H4 (cell line): ENCODE measurements at places on chromosomes 12 and 14. TPM values are rescaled to one million over a fixed set of nuclear protein-coding genes. Genes with fewer than 3 reads are reported as not detected.

RABGGTA gene
- total RNA-seq, result 15.1 and 18.9 TPM in 2 replicates

ITGA7 gene
- 0.88 and 1.2 TPM in 2 replicates for total RNA-seq

GALNT16 gene
- total RNA-seq, result 0.47 and 0.52 TPM in 2 replicates

DDIT3 gene
- 43.2 and 50.1 TPM in 2 replicates for total RNA-seq

PRPH gene
- 0.10 TPM in 1 of 2 replicates, not detected in the other for total RNA-seq

IRAK3 gene
- total RNA-seq, result 0.02 TPM in 1 of 2 replicates, not detected in the other

PTPRB gene
- total RNA-seq, result 0.02 and 0.14 TPM in 2 replicates

HOXC12 gene
- not detected in 2 replicates for total RNA-seq

KRT79 gene
- total RNA-seq, result not detected in 2 replicates

NELL2 gene
- total RNA-seq, result 6.7 and 9.2 TPM in 2 replicates

CRIP2 gene
- total RNA-seq, result 16.2 and 26.9 TPM in 2 replicates

DNA sequence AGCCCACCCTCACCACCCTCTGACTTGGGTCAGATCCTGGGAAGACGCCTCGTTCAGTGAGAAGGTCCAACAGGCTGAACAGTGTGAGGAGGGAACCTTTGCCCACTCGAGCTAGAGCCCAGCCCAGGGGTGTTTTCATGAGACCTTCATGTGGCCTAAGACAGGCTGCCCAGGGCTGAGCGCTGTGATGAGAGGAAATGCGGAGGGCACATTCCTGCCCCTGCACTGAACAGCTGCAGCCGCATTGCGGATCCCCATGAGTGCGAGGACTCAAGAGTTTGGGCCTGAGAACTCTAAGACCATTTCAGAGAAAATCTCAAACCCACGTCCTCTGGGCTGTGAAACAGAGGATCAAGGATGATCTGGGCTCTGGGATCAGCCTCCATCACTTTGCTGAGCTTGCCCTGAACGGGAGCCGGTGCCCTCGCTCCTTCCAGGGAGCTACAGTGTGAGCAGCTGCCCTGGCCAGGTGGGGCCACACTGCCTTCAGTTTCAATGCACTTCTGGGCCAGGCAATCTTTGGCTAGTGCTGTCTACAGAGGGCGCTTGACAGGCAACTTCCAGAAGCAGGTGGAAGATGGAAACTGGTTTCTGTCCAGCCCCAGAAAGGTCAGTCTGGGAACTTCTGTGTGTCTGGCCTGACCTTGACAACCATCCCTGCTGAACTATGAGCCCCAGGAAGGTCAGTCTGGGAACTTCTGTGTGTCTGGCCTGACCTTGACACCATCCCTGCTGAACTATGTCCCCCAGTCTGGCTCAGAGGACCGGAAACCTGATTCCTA lies 43.5 kb upstream of the P2RX7 start:
- no peak for DNase-seq

GRCh38 chr12:109247831-109248654 lies 61.0 kb downstream of the FOXN4 start:
- no peak for DNase-seq

DNA sequence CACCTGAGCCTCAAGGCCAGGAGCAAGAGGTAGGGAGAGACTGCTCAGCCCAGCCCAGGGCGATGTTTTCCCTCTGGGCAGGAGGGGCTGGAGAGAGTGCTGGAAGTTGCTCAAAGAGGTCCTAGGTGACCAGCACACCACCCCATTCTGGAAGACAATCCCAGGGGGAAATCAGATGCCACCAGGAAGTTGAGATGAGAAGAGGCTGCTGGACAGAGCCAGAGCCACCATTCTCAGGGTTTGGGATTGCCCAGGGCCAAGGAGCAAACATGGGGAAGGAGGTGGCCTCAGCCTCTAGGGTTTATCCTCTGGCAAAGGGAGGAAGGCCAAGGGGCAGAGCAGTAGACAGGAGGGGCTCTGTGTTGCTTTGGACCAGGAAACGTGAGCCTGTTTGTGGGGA lies 11.6 kb downstream of the CCDC85C start:
- no peak for DNase-seq

DNA sequence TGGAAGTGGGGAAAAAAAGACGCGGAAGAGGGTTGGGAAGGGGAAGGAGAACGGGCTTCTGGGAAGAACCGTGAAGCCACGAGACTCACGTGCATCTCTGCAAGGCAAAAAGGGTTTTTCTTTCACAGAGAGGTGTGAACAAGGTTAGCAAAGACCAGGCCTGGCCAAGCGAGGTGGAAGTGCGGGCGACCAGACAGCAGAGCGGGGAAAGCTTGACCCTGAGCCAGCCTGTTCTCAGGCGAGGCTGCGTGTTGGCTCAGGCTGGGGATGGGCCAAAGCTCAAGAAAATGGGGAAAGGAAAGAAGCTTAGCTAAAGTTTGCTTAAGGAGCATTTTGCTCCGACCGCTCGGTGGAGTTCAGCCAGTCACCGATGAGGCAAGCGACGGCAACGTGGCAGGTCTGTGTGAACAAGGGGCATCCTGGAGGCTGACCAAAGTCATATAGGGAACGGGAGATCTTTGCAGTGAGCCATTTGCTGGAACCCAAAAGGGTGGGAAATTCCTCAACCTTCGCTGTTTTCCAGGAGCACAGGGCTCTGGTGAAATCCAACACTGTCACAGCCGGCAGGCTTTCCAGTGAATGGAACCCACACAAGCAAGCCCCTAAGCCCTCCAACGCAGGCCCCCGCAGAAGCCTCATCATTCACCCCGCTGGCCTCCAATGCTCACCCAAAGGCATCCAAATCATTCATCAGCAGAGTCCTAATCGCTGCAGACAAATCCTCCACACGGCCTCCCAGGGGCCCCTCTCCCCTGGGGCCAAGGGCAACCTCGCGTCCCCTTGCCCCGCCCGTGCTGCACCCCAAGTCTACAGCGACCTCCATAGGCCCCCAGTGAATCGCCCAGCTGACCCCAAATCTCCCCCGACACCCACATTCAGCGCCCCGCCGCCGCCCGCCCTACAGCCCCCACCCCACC lies 754 bp downstream of the ZNF605 start:
- DNase-seq, result no peak

GRCh38 chr12:3759878-3760277 lies 7.0 kb upstream of the CRACR2A start:
- DNase-seq, result no peak

- peak; percentile 62 for DNase-seq
Measured at GRCh38 chr12:26124446-26125399, at the start of gene BHLHE41. TSS of gene BHLHE41 (minus strand) at chr12:26125037. CDS start at chr12:26124779, 258 bp downstream.

DNA sequence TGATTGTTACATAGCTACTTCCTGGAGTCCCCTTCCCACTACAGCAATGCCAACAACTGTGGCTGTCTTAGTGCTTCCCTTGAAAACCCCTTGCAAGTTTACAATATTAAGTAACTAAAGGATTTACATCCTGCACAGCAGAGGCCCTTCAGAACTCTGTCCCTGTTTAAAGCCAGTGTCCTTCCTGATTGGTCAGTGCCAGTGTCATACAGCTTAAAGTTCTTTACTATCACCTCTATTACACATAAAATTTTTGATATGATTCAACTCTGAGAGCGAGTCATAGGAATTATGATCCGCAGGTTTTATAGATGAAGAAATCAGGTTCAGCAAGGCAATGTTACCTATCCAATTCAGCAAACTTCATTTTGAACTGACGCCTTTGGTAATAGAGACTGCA lies 91.4 kb upstream of the ALX1 start:
- DNase-seq, result no peak

GRCh38 chr14:103014466-103015228 lies 42.7 kb downstream of the CDC42BPB start:
- DNase-seq, result peak; percentile 40

- DNase-seq, result no peak
Measured at GRCh38 chr14:104343294-104343625, 204.9 kb downstream of the KIF26A start.

- no peak for DNase-seq
Measured at GRCh38 chr12:57323416-57323815, 72.4 kb upstream of the STAC3 start.

- no peak for DNase-seq
Measured at GRCh38 chr14:97120611-97121031, 323.4 kb downstream of the VRK1 start.
